Renal cortical epithelial cell (primary cell): ENCODE measurements at places on chromosomes 12 and 14. TPM values are rescaled to one million over a fixed set of nuclear protein-coding genes. Genes with fewer than 3 reads are reported as not detected.

Gene LRTM2
- total RNA-seq, result not detected in 2 replicates

Gene TOMM20L
- not detected in 2 replicates for total RNA-seq

Gene PZP
- total RNA-seq, result not detected in 2 replicates

Gene SIX1
- total RNA-seq, result 1.2 and 7.6 TPM in 2 replicates

Gene C1QL4
- 0.52 and 0.99 TPM in 2 replicates for total RNA-seq

Gene SLC35E3
- 4.5 and 7.0 TPM in 2 replicates for total RNA-seq

Gene USP44
- total RNA-seq, result 4.2 and 7.2 TPM in 2 replicates

Gene EEA1
- total RNA-seq, result 13.9 and 43.4 TPM in 2 replicates

Gene SOAT2
- total RNA-seq, result not detected in 2 replicates

Gene TM7SF3
- 118 and 119 TPM in 2 replicates for total RNA-seq

Gene GPRC5A
- 55.9 and 101 TPM in 2 replicates for total RNA-seq
